ENCODE measurements at places on chromosomes 5 and 9.

DNA sequence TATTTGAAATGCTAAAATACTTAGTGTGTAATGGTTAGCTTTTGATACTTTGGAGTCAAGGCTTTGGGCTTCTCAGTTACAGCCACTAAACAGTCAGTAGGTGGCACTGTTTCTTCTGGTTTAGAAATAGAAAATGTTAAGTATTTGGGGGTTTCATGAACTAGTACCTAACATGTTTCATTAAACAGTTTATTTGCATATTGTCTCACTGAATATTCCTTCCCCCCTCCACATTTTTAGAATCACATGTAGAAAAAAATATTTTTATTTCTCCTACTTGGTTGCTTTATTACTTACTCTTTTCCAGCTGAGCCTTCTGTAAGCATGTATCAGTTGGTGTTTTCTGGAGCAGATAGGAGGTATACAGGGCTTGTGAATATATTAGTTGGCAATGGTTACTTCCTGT lies 48.0 kb downstream of the IPO11 start:
- DNase-seq = peak; percentile 33

GRCh38 chr9:114034196-114034595 lies 43.9 kb downstream of the AMBP start:
- DNase-seq = no peak

GRCh38 chr9:1604942-1605560 lies 410.1 kb upstream of the SMARCA2 start:
- peak; percentile 29 for DNase-seq

DNA sequence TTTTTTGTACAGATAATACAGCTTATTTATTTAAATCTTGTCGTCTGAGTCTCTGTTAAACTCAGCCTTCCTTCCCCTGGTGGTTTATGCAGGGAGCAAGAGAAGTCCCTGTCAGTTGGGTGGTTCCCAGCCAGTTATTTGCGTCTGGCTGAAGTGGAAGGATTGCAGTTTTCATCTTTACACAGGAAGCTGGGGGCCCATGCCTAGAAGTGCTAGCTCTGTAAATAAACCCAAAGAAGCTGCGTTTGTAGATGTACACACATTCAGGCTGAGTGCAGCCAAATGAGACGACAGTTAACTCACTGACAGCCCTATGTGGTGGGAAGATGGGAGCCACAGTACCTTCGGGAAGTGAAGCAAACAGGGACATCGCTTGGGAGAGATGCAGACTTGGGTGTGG lies 122.1 kb downstream of the SAXO1 start:
- no peak for DNase-seq

DNA sequence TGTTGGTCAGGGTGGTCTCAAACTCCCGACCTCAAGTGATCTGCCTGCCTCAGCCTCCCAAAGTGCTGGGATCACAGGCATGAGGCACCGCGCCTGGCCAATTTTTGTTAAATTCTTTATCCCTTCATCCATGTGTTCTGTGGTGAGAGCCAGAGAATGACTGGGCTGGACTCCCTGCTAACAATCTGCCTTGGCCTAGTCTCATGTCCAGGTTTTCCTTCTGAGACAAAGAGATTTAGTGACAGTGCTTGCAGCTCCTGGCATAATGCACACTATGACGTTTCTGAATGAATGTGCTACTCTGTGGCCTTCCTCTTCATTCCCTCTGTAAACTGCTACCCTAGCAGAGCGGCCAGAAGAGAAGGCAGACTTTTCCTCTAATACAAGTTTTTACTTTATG lies 79.3 kb downstream of the FOXD1 start:
- no peak for DNase-seq

GRCh38 chr5:145619806-145620310 lies 215.3 kb downstream of the PRELID2 start:
- DNase-seq = no peak

DNA sequence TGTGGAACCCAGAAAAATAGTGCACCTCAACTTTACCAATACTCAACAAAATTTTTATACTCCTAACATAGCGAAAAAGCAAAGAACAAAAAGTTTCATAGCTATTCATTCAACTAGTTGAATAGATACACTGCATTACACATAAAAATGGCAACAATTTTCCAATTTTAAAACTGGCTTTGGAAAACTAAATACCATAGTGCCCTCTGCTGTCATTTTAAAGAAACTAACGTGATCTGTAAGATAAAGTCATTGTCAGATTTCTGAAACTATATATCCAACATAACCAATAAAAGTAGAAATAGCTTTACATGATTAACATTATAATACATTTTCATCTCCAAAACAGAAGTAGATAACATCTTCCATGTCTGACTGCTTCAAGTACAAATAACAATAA lies 31.6 kb downstream of the DTWD2 start:
- DNase-seq = peak; percentile 32

DNA sequence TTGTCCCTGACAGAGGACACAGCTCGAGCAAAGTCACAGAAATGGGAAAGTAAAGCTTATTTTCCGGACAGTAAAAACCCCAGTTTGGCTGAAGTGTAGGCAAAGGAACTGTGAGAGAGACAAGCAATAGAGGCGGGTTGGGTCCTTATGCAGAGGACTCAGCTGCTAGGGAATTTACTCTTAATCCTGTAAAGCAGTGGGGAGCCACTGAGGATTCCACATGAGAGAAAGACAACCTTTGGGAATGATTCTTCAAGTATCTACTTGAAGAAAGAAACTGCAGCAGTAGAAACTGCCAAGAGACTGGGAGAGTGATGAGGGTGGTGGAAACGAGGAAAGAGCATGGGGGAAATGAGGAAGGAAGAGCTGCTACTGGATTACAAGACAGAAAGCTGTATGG lies 20.2 kb downstream of the ASTN2 start:
- DNase-seq = no peak

DNA sequence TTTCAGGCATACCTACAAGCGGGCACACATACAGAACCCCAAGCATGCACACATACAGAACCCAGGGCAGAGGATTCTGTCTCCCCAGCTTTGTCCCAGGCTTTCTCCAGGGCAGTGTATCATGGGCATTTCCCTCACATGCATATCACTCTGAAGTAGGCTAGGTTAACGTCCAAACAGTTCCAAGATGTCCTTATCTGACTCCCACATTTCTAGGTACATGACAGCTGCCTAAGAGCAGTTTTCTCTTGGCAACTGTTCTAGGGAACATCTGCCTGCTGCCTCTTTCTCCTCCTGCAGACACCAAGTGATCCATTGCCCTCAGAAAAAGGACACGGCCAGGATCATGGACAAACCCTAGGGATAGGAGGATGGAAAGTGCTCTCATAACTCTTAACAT lies 84.9 kb upstream of the NR3C1 start:
- no peak for DNase-seq

- DNase-seq = no peak
These were observed 273.1 kb downstream of the ARHGEF28 start for GRCh38 chr5:73899055-73899454.

- DNase-seq = no peak
These were observed 287.9 kb downstream of the MSX2 start for GRCh38 chr5:175012267-175012666.

GRCh38 chr5:131587541-131587940 lies 47.5 kb downstream of the RAPGEF6 start:
- no peak for DNase-seq

- DNase-seq = no peak
These were observed 145.7 kb downstream of the SEMA6A start for GRCh38 chr5:116428966-116429365.

GRCh38 chr9:124629600-124629999 lies 122.4 kb upstream of the NR5A1 start:
- DNase-seq = peak; percentile 19

DNA sequence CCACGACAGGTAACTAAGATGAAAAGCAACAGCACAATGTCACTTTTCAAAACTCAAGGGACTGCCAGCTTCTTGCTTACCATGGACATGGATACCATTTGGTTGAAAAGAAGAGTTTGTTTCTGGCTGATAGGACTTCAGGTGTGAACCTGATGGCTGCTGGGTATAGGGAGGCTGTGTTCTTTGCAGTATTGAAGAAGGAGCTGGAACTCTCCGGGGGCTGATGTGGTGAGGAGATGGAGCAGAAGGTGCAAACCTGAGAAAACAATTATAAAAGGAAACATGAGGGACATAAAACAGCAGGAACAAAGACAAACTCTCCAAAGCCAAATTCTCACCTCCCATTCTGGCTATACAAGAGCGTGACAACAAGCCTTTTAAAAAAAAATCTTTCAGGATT lies 330.1 kb upstream of the RFX3 start:
- no peak for DNase-seq

DNA sequence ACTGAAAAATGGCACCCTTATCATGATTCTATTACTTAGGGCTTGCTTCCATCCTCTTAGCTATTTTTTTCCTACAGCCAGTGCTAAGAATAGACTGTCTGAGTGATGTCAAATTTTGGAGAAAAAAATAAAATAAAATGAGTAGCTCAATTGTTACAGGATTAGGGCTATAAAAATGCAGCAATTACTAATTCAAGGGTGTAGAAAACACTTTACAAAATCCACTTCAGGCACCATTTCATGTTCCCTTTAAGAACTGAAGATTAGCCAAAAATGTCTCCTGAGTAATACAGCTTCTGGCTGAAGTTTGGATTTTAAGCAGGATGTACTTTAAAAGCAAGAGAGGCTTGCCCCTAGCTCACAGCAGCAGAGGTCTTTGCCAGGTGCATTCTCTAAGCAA lies 240.5 kb upstream of the IRX1 start:
- DNase-seq = no peak

DNA sequence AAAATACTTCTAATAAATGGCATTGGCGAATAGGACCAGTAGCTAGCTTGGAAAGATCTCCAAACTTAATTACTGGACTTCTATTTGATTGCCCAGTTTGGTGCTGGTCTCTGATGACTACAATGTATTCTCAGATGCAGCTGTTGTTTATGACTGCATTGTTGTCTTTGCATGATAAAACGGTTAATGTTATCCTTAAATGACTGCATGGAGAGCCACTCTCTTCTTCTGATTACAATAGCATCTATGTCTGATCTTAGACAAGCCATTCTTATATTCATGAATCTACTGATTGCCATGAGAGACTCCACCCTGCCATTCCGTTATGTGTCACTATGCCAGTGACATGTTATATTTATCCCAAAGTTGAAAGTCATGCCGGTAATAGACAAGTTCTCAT lies 42.9 kb upstream of the ERBIN start:
- no peak for DNase-seq

DNA sequence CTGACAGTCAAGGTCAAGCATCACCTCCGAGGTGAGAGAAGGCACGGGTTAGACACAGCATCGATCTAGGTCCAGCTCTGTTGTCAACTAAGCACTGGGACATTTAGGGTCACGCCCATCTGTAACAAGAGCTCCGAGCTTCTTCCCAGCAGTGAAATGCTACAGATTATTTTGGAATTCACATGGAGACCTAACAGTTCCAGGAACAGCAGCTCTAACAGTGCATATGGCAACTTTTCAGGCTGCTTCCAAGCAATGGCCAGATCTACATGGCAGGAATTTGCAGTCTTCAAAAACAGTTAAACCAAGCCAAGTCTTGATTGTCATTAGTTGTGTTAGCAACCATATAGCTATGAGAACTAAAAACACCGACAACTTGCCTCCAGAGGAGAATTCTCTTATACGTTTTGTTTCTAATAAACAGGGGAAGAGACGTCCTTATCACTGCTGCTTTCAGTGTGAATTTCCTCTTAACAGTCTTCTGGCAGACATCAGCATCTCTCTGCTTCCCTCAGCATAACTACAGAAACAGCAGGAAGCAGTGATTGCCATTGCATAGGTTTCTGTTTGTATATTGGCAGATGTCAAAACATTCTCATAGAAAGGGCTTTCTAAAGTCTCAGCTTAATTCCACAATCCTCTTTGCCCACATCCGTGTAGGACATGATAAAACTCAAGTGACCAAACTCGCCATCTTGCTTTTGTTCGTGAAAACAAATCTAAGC lies 242.1 kb upstream of the DAPK1 start:
- DNase-seq = no peak

DNA sequence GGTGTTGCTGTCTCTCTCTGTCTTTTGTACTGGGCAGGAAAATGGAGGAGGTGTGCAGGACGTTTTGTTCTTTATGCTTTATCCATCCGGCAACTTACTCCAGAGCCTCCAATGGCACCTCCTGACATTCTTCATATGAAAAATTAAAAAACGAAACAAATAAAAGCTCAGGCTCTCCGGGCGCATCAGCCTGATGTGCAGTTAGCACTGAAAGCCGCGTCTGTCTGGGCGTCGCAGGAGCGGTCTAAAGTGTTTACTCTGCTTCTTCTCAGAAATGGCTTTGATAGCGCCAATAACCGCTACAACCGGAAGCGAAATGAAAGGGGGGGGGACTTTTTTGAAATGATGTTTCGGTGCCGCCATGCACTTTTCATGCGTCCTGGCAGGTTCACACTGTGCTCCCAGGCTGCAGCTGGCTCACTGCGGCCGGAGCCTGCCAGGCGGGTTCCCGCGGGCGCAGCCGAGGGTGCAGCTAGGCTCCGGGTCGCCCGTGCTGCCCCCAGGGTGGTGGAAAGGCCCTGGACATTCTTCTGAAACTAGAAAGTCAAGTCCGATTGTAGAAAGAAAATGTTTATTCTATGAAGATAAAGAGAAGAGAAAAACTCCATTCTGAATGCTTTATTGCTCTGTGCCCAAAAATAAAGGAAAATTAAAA lies 407.7 kb upstream of the IRX1 start:
- DNase-seq = no peak

GRCh38 chr5:142014911-142015584 lies 2.2 kb upstream of the GNPDA1 start:
- peak; percentile 65 for DNase-seq

GRCh38 chr9:115262477-115262876 lies 144.5 kb upstream of the TNC start:
- peak; percentile 90 for DNase-seq

- no peak for DNase-seq
These were observed 2.9 kb downstream of the TGFBI start for GRCh38 chr5:136031711-136032110.

GRCh38 chr5:153816870-153817269 lies 221.8 kb downstream of the FAM114A2 start:
- DNase-seq = no peak

DNA sequence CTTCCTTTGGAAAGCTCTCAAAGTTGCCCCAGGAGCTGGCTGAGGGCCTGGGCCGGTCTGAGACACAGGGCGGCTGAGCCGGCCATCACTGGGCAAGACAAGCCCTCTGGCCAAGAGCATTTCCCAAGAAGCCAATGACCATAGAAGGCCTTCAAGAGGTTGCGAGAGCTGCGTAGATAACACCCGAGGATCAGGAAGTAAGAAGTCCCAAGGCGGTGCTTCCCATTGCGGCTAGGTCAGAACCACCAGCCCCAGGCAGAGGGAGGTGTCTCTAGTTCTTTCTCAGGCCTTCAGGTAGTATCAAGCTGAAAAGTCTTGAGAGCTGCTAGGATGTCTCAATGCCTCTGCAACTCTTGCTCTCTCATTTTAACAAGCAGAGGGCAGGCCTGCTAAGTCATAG lies 54.0 kb upstream of the C5orf58 start:
- no peak for DNase-seq

DNA sequence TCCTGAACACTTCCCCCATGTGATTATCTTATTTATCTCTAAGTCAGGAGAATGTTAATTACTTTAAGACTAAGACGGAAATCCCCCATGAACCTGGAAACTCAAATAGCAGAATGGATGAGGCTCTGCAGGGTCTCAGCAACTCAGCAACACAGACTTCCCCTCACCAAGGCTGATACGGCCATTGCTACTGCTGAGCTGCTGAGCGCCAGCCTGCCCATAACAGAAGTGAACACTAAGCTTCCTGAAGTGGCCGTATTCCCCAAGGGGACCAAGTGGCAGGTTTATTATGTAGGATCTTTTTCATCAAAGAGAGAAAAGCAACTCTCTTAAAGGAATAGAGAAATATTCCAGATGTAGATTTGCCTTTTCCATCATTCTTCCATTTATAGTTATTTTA lies 311.1 kb downstream of the RFX3 start:
- no peak for DNase-seq

Data from H4 (cell line).